ENCODE measurements at places on chromosomes 1 and 21. TPM values are rescaled to one million over a fixed set of nuclear protein-coding genes. Genes with fewer than 3 reads are reported as not detected.

The MYBPHL gene
- 0.16 TPM for polyA plus RNA-seq

The SLC16A4 gene
- polyA plus RNA-seq = 51.1 TPM

The LEFTY2 gene
- 0.07 TPM for polyA plus RNA-seq

The DNM3 gene
- polyA plus RNA-seq = 0.67 TPM

The SPOCD1 gene
- polyA plus RNA-seq = 2.0 TPM

The HENMT1 gene
- polyA plus RNA-seq = 9.2 TPM

The CYP4Z1 gene
- polyA plus RNA-seq = not detected

The SSBP3 gene
- polyA plus RNA-seq = 41.9 TPM

The CFHR2 gene
- polyA plus RNA-seq = not detected

The RGS16 gene
- polyA plus RNA-seq = 0.45 TPM

The ZNF648 gene
- polyA plus RNA-seq = not detected

The ATP1A2 gene
- polyA plus RNA-seq = 0.54 TPM

The RPS6KC1 gene
- polyA plus RNA-seq = 5.8 TPM

The SHE gene
- 15.5 TPM for polyA plus RNA-seq

The B3GALNT2 gene
- 2.7 TPM for polyA plus RNA-seq
